Placental pericyte (primary cell): ENCODE measurements at places on chromosomes 5 and 9. TPM values are rescaled to one million over a fixed set of nuclear protein-coding genes. Genes with fewer than 3 reads are reported as not detected.

PITX1 gene
- 76.3 and 209 TPM in 2 replicates for total RNA-seq

PRDM9 gene
- total RNA-seq, result not detected in 2 replicates

TLN1 gene
- 382 and 598 TPM in 2 replicates for total RNA-seq

CACFD1 gene
- total RNA-seq, result 6.4 and 13.8 TPM in 2 replicates

SHROOM1 gene
- 2.0 and 8.9 TPM in 2 replicates for total RNA-seq

LCN10 gene
- total RNA-seq, result not detected in 2 replicates

CDH9 gene
- total RNA-seq, result not detected in 2 replicates

GGTA1 gene
- total RNA-seq, result not detected in 2 replicates

GADD45G gene
- 0.14 and 2.0 TPM in 2 replicates for total RNA-seq

ZBED3 gene
- total RNA-seq, result 0.29 and 0.44 TPM in 2 replicates

PDCD1LG2 gene
- 16.0 and 49.5 TPM in 2 replicates for total RNA-seq

RNF208 gene
- total RNA-seq, result 0.22 and 0.43 TPM in 2 replicates

CD14 gene
- 1.3 and 1.8 TPM in 2 replicates for total RNA-seq

TAF1L gene
- total RNA-seq, result under 0.01 TPM in 1 of 2 replicates, not detected in the other

CCNI2 gene
- not detected in 2 replicates for total RNA-seq

CCL28 gene
- 4.2 and 6.3 TPM in 2 replicates for total RNA-seq

IL5 gene
- total RNA-seq, result not detected in 2 replicates

TUSC1 gene
- total RNA-seq, result 0.44 and 11.3 TPM in 2 replicates

NPR2 gene
- 14.0 and 22.3 TPM in 2 replicates for total RNA-seq

IFNK gene
- total RNA-seq, result not detected in 2 replicates

ABCA1 gene
- total RNA-seq, result 124 and 239 TPM in 2 replicates
